ENCODE measurements at places on chromosomes 3 and 15. TPM values are rescaled to one million over a fixed set of nuclear protein-coding genes. Genes with fewer than 3 reads are reported as not detected.

Gene CCNB2
- 0.55 TPM for total RNA-seq

Gene NOX5
- not detected for total RNA-seq

Gene TRH
- total RNA-seq = not detected

Gene ARHGAP31
- 38.0 TPM for total RNA-seq

Gene ADGRG7
- total RNA-seq = not detected

Gene CYP11A1
- 0.27 TPM for total RNA-seq

Gene SNX22
- total RNA-seq = 2.0 TPM

Gene COL8A1
- total RNA-seq = 16.4 TPM

Gene SLC35A5
- total RNA-seq = 16.5 TPM

Gene ZPLD1
- total RNA-seq = not detected

Gene GREM1
- total RNA-seq = 0.49 TPM

Gene ENTPD3
- 0.11 TPM for total RNA-seq

Gene CCDC54
- not detected for total RNA-seq

DNA sequence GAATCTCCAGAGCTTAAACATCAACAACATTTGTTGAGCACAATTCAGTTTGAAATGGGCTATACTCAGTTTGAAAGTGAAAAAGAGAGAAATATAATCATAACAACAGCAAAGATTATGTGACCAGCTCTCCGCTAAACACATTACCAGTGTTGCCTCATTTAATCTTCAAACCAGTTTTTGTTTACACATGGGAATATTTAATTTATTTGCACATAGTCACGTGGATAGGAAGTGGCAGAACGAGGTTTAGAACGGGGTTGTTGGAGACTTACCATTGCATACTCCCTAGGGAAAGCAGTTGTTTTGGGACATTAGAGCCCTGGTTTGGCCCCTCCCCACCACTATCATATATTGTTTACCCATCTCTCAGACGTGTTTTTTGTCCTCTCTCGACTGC is 77.2 kb downstream of the IL1RAP start:
- H3K27me3 ChIP-seq = no peaks in the 10 kb centered on the region
- no peak overlapping the region for H3K4me3 ChIP-seq
- DNase-seq = no peak
- H3K36me3 ChIP-seq = no peaks in the 10 kb centered on the region
- H3K4me1 ChIP-seq = peaks cover 25% of the 10 kb centered on the region

GRCh38 chr15:78420220-78420619 is 17.8 kb upstream of the IREB2 start:
- H3K4me3 ChIP-seq = no peak overlapping the region
- DNase-seq = no peak
- no peaks in the 10 kb centered on the region for H3K4me1 ChIP-seq
- peaks cover 5% of the 10 kb centered on the region for H3K27me3 ChIP-seq
- H3K36me3 ChIP-seq = no peaks in the 10 kb centered on the region
- no peak overlapping the region for H3K27ac ChIP-seq

DNA sequence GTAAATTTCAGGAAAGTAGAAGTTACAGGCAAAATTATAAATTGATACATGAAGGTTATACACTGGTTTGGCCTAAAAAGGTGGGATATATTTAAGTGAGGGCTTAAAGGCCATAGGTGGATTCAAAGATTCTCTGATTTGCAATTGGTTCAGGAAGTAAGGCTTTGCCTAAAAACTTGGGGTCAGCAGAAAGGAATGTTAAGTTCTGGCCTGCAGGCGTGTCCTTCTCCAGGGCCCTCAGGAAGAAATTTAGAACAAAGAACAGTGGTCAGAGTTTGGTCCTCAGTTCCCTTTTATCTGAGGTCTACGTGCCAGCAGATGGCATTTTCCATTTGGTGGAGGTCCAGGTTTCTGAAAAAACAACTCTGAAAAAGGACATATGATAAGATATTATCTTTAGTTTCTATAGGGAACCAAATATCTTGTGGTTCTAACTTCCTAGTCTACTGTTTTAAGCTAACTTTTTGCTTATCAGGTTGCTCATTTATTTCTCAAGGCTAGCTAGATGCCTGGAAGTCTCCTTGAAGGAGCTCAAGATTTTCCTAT is 40.5 kb downstream of the SCN11A start:
- H3K27me3 ChIP-seq = peaks cover 7% of the 10 kb centered on the region
- no peaks in the 10 kb centered on the region for H3K36me3 ChIP-seq

DNA sequence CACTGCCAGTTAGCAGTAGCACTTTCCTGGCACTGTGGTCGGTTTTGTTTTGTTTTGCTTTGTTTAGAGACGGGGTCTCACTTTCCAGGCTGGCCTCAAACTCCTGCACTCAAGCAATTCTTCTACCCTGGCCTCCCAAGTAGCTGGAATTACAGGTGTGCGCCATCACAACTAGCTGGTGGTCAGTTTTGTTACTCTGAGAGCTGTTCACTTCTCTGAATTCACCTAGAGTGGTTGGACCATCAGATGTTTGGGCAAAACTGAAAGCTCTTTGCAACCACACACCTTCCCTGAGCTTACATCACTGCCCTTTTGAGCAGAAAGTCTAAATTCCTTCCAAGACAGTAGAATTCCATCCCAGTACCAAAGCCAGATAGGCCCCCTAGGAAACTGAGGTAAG is 22.6 kb downstream of the CLDN18 start:
- no peak for DNase-seq
- no peak overlapping the region for H3K4me3 ChIP-seq
- H3K27ac ChIP-seq = no peak overlapping the region
- no peaks in the 10 kb centered on the region for H3K36me3 ChIP-seq

GRCh38 chr3:153889905-153890334 is 231.3 kb upstream of the ARHGEF26 start:
- no peaks in the 10 kb centered on the region for H3K27me3 ChIP-seq
- H3K4me1 ChIP-seq = no peaks in the 10 kb centered on the region
- no peak for DNase-seq
- no peak overlapping the region for H3K27ac ChIP-seq
- no peaks in the 10 kb centered on the region for H3K36me3 ChIP-seq

GRCh38 chr15:54045397-54045796 is 67.2 kb downstream of the UNC13C start:
- H3K4me3 ChIP-seq = no peak overlapping the region
- H3K36me3 ChIP-seq = no peaks in the 10 kb centered on the region
- no peak for DNase-seq
- no peaks in the 10 kb centered on the region for H3K27me3 ChIP-seq
- no peak overlapping the region for H3K27ac ChIP-seq

DNA sequence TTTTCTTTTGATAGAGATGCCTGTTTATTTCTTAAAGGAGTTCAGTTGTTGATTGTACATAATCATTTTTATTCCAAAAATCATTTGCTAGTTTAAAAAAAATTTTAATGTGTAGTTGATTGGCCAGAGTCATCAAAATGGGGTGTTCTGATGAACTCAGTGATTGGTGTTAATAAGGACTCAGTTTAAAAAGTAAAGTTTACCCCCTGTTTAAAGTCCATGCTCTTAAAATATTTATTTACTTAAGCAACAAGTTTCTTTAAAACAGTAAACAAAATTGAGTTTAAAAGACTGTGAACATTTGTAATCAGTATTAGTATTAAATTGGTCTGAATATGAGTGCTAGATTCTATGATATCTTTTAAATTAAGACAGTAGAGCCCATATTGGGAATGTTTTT is 56.0 kb downstream of the MEF2A start:
- peaks cover 61% of the 10 kb centered on the region for H3K4me1 ChIP-seq
- DNase-seq = no peak
- peak overlapping the region; percentile 2 for H3K27ac ChIP-seq
- H3K27me3 ChIP-seq = no peaks in the 10 kb centered on the region
- H3K4me3 ChIP-seq = no peak overlapping the region

- H3K36me3 ChIP-seq = no peaks in the 10 kb centered on the region
- no peak within 1 kb of the TSS for H3K27ac ChIP-seq
- H3K27me3 ChIP-seq = no peaks in the 10 kb centered on the region
Observed at GRCh38 chr15:33968224-33968623, at the start of gene CHRM5. TSS of gene CHRM5 (plus strand) at chr15:33968497. CDS start at chr15:34062718, 94,221 bp downstream.

DNA sequence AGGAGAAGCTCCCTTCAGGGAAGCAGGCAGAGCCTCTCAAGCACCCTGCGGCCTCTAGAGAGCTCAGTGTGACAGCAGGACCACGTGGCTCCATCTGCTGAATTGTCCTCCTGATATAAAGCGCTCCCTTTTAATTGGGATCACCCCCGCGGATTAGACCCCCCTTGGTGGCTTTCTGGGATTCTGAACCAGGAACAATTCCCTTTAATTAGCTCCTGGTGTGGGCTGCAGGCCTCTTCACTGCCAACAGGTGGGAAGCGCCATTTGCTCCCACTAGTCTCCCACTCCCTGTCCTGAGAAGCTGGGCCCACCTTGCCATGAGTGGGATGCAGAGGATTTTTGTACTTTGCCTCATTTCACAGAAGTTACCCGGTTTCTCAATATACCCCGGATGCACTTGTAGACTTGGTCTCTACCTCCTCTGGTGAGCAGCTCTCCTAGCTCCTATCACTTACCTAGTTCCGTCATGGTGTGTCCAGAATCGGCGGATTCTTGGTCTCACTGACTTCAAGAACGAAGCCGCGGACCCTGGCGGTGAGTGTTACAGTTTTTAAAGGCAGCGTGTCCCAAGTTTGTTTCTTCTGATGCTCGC is 592 bp downstream of the PGPEP1L start:
- no peak for DNase-seq
- no peak overlapping the region for H3K4me3 ChIP-seq
- no peak overlapping the region for H3K27ac ChIP-seq
- peaks cover 10% of the 10 kb centered on the region for H3K27me3 ChIP-seq

- H3K4me3 ChIP-seq = no peak overlapping the region
- no peaks in the 10 kb centered on the region for H3K27me3 ChIP-seq
- no peaks in the 10 kb centered on the region for H3K36me3 ChIP-seq
- peaks cover 97% of the 10 kb centered on the region for H3K4me1 ChIP-seq
Observed at GRCh38 chr3:12627370-12627769, 36.5 kb downstream of the RAF1 start.

DNA sequence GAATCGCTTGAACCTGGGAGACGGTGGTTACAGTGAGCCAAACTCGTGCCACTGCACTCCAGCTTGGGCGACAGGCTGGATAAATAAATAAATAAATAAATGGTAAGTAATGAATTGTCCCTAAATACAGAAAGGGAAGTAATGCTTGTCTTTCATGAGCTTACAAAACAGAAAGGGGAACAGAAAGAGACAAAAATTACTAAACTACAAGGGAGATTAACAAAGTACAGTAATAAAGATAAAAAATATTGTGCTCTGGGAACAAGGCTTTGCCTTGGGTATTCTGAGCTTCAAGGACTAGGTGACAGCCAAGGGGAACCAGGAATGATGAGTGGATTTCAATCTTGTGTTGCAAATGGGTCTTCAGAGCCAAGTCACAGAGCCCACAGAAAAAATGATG is 9.2 kb upstream of the HLTF start:
- no peak overlapping the region for H3K27ac ChIP-seq
- H3K27me3 ChIP-seq = no peaks in the 10 kb centered on the region
- no peak for DNase-seq

GRCh38 chr15:74403588-74403919 is 30.2 kb downstream of the SEMA7A start:
- H3K27me3 ChIP-seq = peaks cover 4% of the 10 kb centered on the region
- H3K4me1 ChIP-seq = peaks cover 24% of the 10 kb centered on the region
- no peaks in the 10 kb centered on the region for H3K36me3 ChIP-seq
- H3K4me3 ChIP-seq = no peak overlapping the region
- no peak overlapping the region for H3K27ac ChIP-seq
- no peak for DNase-seq

DNA sequence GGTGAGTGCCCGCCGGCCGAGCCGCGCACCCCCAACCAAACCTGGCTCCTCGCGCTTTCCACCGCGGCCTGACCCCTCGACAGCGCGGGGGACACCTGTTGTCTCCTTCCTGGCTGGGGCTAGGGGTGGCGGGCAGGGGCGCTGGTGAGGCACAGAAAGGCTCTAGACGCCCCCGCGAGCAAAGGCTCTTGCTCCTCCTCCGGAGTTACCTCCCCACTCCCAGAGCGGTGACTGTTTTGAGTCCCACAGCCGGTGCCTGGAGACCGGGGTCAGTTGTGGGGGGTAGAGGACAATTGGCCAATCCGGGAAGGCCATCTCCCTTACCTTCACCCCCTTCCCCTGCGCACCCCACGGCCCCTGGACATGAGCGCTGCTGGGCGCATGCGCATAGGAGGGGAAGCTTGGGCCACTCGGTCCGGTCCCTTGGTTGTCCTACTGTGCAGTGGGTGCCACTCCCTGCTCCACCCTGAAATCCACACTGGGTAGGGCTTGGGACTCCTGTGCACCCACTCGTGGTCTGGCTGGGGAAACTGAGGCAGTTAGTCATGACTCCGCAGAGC is 554 bp downstream of the CHST13 start:
- peak overlapping the region; percentile 64 for H3K4me3 ChIP-seq
- H3K36me3 ChIP-seq = no peaks in the 10 kb centered on the region
- H3K4me1 ChIP-seq = peaks cover 27% of the 10 kb centered on the region
- peak; percentile 37 for DNase-seq
- peak overlapping the region; percentile 43 for H3K27ac ChIP-seq

- no peak overlapping the region for H3K27ac ChIP-seq
- no peak for DNase-seq
- H3K4me3 ChIP-seq = no peak overlapping the region
- H3K36me3 ChIP-seq = no peaks in the 10 kb centered on the region
Observed at GRCh38 chr3:63450634-63451363, 172.7 kb downstream of the SYNPR start.

DNA sequence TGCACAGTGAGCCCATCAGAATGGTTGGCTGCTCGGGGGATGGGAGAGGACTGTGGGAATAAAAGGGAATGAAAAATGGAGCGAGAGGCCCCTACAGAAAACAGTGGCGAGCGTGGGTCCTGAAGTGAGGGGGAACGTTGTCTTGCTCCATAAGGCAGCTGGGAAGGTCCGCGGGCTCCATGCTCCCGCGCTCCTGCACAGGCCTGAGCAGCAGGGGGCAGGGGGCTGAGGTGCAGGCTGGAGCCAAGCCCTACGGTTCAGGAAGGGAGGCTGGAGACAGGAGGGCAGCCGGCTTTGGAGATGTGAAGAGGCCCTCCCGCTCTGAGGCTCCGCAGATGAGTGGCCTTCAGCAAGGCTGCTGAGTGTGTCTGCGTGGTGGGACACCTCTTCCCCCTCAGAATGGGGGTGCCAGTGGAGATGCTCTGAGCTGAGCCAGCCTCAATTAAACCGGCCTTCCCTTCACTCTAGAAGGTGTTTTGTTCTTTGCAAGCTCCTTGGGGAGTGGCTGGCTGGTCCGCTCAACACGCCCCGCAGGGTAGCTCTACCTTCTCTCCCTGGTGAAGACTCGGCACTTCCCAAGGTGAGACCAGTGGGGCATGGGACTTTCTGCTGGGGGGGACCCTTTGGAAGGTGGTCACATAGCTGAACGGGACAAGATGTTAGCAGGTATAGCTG is 208.0 kb downstream of the XXYLT1 start:
- H3K27me3 ChIP-seq = no peaks in the 10 kb centered on the region
- no peak for DNase-seq
- no peak overlapping the region for H3K27ac ChIP-seq
- no peak overlapping the region for H3K4me3 ChIP-seq
- H3K36me3 ChIP-seq = no peaks in the 10 kb centered on the region

GRCh38 chr15:70902107-70902506 is 9.5 kb downstream of the LRRC49 start:
- no peaks in the 10 kb centered on the region for H3K4me1 ChIP-seq
- no peak for DNase-seq
- H3K27me3 ChIP-seq = no peaks in the 10 kb centered on the region
- H3K4me3 ChIP-seq = no peak overlapping the region
- no peak overlapping the region for H3K27ac ChIP-seq
- H3K36me3 ChIP-seq = peaks cover 32% of the 10 kb centered on the region

GRCh38 chr3:187342255-187342654 is 25.9 kb upstream of the RTP4 start:
- no peak overlapping the region for H3K4me3 ChIP-seq
- H3K27me3 ChIP-seq = peaks cover 24% of the 10 kb centered on the region
- no peak for DNase-seq
- H3K27ac ChIP-seq = no peak overlapping the region
- H3K4me1 ChIP-seq = no peaks in the 10 kb centered on the region

- no peaks in the 10 kb centered on the region for H3K27me3 ChIP-seq
- peaks cover 23% of the 10 kb centered on the region for H3K4me1 ChIP-seq
- no peak overlapping the region for H3K27ac ChIP-seq
- no peak for DNase-seq
Observed at GRCh38 chr3:37107846-37108245, 66.5 kb downstream of the LRRFIP2 start.
